ENCODE measurements at places on chromosomes 16 and 17. TPM values are rescaled to one million over a fixed set of nuclear protein-coding genes. Genes with fewer than 3 reads are reported as not detected.

Gene PRR35
- not detected for total RNA-seq

Gene G6PC1
- total RNA-seq, result not detected

Gene QPRT
- 7.5 TPM for total RNA-seq

Gene LONP2
- 37.3 TPM for total RNA-seq

Gene MT4
- total RNA-seq, result not detected

Gene KRT12
- total RNA-seq, result not detected

Gene SLC6A2
- total RNA-seq, result not detected

Gene OR1E1
- total RNA-seq, result not detected

Gene DPEP1
- not detected for total RNA-seq

Gene KRTAP4-4
- total RNA-seq, result not detected

Gene KLHL36
- total RNA-seq, result 56.2 TPM

Gene RASD1
- total RNA-seq, result 13.0 TPM

Gene ASB16
- total RNA-seq, result not detected

Gene TMC5
- 78.1 TPM for total RNA-seq

Gene DNAI2
- not detected for total RNA-seq

Gene NPIPA5
- not detected for total RNA-seq

Gene C1QTNF1
- total RNA-seq, result 6.4 TPM

Gene PYY
- total RNA-seq, result not detected

Gene HSD17B2
- 19.6 TPM for total RNA-seq

Gene OMG
- 1.5 TPM for total RNA-seq

Gene ARHGDIG
- not detected for total RNA-seq

Gene KRT35
- total RNA-seq, result not detected

Gene KRT17
- total RNA-seq, result 13.6 TPM

Gene SERPINF2
- total RNA-seq, result 1.7 TPM

Gene KRTAP9-8
- not detected for total RNA-seq

Gene CEP295NL
- 5.8 TPM for total RNA-seq

Gene TSPAN10
- total RNA-seq, result not detected

Measured in stomach (tissue), 19 donors.